ENCODE measurements at places on chromosomes 5 and 9.

DNA sequence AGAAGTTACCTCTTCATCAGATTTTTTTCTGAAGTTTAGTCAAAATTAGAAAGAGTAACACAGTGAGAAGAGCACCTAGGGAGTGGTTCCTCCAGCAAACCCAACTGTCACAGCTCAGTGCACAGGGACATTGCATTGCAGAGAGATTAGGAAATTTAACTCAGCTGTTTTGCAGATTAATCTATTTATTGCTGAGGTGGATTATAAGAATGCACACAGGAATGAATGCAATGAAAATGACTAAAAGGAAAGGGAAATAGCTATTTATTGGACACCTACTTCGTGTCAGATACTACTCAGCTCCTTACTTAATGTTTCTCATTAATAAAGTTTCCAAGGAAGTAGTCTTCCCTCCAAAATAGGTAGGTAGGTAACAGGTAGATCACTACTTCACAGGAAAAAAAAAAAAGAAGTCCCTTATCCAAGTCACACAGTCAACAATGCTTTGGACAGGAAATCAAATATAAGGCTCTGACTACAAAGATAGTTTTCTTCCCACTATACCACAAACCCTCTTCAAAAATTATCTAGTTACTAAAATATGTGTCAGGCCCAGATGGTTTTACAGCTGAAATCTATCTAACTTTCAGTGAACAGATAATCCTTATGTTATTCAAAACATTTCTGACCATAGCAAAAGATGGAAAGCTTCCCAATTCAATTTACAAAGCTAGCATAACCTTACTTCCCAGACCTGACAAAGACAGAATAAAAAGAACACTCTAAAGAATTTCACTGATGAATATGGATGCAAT lies 442.2 kb upstream of the MPDZ start:
- DNase-seq, result no peak

DNA sequence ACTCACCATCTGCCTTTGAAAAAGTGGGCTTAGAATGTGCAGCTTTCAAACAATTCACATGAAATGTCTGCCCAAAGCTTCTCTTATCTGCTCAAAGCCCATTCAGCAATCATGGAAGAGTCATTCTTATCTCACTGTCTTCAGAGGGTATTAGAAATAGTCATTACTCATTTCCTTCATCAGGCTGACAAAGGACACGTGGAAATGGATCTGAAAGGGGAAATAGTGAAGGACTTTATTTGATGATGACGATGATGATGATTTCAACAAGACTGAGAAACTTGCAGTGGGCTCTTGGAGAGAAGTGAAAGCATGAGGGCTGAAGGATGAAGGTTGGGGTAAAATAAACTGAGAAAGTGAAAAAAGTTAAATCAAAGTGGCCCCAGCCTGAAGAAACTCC lies 194.3 kb downstream of the SMARCA2 start:
- DNase-seq, result no peak

- no peak for DNase-seq
These were observed 32.6 kb downstream of the SSBP2 start for GRCh38 chr5:81718300-81718699.

GRCh38 chr5:110841137-110841536 lies 102.3 kb downstream of the SLC25A46 start:
- DNase-seq, result no peak

GRCh38 chr5:139061856-139062255 lies 136.3 kb downstream of the SIL1 start:
- DNase-seq, result no peak

DNA sequence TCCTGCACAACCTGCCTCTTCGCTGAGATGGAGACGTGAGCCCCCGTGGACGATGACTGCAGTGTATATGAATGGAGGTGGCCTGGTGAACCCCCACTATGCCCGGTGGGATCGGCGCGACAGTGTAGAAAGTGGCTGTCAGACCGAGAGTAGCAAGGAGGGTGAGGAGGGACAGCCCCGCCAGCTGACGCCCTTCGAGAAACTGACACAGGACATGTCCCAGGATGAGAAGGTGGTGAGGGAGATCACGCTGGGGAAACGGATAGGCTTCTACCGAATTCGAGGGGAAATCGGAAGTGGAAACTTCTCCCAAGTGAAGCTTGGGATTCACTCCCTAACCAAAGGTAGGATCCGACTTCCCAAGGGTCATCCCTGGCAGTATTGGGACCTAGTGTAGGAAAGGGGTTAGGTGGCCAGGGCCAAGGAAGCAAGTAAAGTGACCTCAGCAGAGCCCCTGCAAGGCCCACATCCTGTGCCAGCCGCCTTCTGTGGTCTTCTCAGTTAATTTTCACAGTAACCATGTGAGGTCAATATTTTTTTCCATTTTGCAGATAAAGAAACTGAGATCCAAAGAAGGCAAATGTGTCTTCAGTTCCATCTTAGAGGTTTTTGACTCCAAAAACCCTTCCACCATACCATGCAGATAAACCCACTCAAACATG lies 53.8 kb downstream of the NIM1K start:
- no peak for DNase-seq

- DNase-seq, result no peak
These were observed 4.0 kb downstream of the PCDHGC3 start for GRCh38 chr5:141479776-141480175.

DNA sequence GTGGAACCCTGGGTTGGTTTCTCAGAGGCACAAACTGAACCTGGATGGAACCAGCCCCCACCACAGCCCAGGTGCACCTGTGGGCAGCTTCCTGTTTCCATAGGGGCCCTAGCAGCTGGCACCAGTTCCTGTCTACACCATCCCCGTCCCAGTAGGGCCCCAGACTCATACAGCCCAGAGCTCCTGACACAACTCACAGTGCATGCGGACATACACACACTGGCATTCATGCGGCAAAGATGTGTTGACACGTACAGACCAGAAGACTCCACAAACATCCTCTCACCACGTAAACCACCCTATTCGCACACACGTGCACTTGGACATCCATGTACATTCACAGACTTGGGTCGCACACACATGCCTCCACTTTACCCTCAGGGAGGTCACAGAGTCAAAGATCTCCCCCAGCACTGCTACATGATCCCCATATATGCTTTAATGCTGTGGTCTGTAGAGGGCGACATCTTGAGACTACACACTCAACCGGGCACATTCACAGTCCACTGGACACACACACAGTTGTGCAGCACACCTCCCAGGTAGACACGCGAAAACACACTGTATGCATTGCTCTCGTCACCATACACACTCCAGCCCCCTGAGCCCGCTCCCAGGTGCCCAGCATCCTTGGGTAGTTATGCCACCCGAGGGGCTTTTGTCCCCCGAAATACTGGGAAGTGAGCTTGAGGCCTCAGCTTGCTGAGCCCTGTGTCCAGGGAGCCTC lies 22.4 kb downstream of the CXXC5 start:
- peak; percentile 96 for DNase-seq

DNA sequence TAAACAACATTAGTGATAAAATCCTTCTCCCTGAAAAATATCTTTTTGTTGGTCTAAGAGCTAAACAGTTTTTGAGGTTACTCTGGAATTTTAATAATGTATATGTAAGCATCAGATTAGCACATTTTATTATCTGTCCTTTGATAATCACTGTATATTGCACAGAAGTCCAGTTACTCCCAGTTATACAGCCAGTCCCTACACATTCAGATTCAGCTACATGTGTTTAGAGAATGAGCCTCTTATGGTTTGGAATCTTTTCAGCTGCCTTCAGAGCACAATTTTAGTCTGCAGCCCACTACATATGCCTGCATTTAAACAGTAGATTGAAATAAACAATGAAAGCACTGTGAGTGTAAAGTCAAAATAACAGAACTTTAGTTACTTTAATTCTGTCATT lies 438.2 kb downstream of the ARHGEF28 start:
- no peak for DNase-seq

- DNase-seq, result no peak
These were observed 181.6 kb downstream of the AOPEP start for GRCh38 chr9:94908011-94908563.

DNA sequence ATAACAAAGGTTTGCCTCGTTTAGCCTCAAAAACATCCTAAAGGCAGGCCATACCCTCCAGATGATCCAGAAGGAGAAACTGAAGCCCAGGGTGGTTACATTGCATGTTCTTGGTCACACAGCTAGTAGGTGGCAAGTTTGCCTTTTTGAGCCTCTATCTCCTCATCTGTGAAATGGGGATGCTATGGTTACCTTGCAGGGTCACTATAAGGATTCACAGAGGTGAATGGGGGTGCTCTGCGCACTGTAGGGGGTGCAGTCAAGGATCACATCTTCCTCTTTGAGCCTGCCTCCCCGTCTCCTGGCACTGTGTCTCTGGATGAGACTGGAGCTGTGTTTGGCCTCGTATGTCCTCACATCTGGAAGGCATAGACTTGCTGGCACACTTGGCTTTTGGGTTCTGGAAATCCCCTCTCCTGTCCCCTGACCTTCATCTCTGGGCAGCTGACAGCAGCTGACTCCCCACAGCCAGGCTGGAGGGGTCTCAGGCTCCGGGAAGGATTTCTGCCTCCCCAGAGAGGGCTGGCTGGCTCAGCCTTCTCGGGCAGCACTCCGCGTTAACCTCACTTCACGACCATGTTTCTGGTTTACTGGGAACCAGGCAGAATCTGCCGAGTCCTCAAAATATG lies 167.7 kb downstream of the RGS3 start:
- DNase-seq, result no peak

- DNase-seq, result peak; percentile 93
These were observed 601 bp downstream of the NNT start for GRCh38 chr5:43603344-43604217.

DNA sequence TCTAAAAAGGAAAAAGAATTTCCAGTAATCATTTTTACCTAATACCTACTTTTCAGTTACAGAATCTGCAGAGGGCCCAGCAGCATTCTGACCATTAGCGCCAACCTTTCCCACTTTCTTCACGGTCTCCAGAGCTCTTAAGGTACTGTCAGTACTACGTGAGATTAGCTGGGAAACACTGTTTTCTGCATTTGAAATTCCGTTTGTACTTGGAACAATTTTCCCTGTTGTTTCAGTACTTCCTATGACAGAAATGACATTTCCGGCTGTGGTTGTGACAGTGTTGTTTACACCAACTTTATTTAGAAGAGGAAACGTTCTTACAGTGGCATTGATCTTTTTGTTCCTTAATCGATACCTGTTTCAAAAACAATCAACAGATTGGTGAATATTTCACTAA lies 36.9 kb upstream of the PDCL start:
- no peak for DNase-seq

- DNase-seq, result no peak
These were observed 258.4 kb downstream of the ELAVL2 start for GRCh38 chr9:23567516-23568165.

DNA sequence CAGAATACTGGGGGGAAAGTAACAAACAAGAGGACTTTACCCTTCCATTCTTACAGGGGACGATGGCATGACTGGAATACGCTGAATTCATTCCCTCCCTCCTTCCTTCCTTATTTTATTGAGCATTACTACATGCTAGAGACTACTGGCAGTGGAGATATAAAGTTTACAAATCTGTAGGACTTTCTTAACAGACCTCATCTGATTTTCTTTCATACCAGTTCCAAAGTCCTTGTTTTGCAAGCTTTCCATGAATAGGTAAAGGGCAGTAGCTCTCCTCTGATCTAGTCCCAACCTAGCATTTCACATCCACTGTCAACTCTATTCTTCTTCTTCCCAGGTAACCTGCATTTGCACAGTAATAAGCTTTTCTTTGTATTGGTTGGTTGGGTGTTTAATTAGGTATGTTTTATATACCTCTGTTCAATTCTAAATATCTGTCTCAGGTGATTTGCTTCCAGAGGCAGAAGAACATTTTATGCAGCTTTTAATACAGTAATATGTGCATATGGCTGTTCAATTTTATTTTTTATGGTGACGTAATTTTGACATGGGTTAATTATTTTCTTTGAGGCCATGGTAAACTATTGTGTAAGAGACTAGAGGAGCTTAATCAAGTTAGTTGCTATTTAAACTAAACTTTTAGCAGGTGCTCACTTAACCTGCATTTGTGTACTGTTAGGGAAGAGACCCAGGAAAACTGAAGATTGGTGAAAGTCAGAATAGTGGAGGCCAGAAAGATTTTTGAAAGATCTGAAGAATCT lies 150.9 kb downstream of the ARHGAP26 start:
- no peak for DNase-seq

DNA sequence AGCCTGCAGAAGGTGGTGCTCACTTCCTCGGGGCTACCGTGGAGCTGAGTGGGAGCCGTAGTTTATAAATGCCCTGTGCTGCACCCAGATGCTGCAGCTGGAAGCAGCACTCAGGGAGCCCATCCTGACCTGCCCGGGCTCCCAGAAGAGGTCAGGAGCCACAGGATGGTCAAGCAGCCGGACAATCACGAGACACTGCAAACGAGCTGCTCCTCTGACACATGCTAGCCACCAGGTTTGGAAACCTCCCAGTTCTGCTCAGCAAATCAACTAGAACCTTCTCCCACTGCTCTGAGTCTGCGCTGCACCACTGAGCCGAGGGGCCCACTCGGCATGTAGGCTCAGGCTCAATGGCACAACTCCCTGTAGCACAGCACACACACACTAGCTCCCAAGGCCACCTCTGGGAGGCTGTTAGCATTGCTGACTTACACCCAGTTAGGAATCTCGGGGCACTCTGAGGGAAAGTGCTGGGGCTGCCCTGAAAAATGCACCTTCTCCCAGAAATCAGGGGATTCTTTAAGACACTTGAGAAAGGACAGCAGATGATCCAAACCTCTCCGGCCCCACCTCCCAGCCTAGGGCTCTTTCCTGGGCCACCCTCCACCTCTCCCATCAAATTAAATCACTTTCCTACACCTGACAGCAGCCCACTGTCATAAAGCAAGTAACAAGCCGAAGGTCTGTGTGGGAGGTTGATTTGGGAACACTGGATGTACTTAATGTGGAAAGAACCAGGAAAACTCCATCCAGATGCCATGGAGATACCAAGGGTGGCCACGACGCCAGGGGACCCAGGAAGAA lies 59.1 kb downstream of the PSMB7 start:
- DNase-seq, result no peak

DNA sequence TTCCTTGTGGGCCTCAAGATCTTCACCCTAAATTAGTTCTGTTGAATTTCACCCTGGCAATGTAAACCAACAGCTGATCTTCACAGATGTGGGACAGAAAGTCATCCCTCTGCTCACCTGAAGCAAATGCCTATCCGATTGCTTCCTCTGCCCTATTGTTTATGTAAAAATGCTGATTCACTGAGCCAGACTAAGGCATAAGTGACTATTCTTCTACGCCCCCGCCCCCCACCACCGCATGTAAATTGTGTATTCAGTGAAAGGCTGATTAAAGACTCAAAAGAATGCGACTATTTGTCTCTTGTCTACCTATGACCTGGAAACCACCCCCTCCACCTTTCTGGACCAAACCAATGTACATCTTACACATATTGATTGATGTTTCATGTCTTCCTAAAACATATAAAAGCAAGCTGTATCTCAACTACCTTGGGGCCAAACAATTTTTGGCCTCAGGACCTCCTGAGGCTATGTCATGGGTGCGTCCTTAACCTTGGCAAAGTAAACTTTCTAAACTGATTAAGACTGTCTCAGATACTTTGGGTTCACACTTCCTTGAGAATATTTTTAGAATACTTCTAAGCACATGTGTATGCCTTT lies 129.7 kb upstream of the BOD1 start:
- DNase-seq, result peak; percentile 86

All from MM.1S (cell line).